ENCODE measurements at places on chromosomes 1 and 21.

DNA sequence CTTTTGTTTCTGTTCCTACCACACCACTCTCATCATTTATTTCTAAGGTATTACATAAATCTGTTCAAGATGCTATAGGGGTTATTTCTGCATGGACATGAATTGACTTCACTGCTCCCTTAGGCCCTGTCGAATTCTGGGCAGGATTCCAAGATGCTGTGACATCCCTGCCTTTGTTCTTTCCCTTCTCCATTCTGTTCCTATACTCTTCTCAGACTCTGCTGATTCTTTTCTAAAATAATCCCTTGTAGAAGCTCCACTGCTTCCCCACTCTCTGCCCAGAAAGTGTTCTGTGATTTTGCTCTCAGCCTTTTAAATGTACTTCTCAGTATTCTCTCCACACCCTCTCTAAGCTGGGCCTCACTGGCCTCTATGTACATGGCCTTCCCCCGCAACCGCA, 99.2 kb downstream of the PHTF1 start:
- DNase-seq: no peak

DNA sequence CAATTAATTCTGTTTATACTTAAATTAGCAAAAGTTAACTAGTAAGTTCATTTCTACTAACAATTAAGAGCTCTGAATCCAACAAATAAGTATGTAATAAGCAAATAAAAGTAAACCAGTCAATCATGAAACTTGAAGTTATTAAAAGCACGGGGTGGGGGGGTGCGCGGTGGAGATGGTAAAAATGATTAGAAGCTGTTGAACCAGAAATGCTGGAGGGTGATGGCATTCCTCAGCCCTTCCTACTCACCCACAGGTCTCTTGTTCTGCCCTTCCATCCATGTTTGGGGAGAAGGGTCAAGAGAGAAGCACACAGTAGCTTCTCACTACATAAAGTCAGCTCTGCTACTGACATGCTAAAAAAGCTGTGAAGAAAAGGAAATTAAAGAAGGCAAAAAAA, 63.5 kb downstream of the AKT3 start:
- no peak for DNase-seq

- DNase-seq: no peak
These were observed 72.7 kb downstream of the UBE4B start for GRCh38 chr1:10105484-10105883.

- DNase-seq: no peak
These were observed 7.4 kb downstream of the PAXBP1 start for GRCh38 chr21:32764186-32764585.

- DNase-seq: no peak
These were observed 120.1 kb upstream of the NR5A2 start for GRCh38 chr1:199907361-199907760.

DNA sequence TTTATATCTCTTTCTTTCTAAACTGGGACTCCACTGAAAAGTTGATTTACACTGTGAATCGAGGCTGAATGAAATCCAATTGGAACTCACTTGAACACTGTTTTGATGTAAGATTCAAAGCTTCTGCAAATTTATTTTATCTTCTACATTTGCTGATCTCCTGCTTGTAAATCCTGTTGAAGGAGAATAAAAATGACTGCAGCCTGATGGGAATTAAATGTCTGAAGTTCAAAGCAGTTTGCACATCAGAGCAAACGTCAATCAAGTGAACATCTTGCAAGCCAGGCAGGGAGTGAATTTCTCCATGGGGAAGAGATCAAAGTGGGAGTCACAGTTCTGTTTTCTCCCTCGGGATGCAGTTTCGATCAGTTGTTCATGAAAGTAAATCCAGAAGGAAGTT, 127.2 kb downstream of the CACHD1 start:
- no peak for DNase-seq

- no peak for DNase-seq
These were observed 335.8 kb upstream of the KAZN start for GRCh38 chr1:14262637-14263036.

GRCh38 chr1:100721526-100722207, 2.1 kb downstream of the VCAM1 start:
- DNase-seq: no peak

- no peak for DNase-seq
These were observed 125.7 kb upstream of the CXADR start for GRCh38 chr21:17387030-17387617.

GRCh38 chr21:39313571-39314142, at the start of gene BRWD1:
TSS of gene BRWD1 (minus strand) at chr21:39313632. CDS start at chr21:39313491, 141 bp downstream.
- DNase-seq: peak; percentile 61

- no peak for DNase-seq
These were observed 310.4 kb downstream of the RRAGC start for GRCh38 chr1:38549191-38549590.

DNA sequence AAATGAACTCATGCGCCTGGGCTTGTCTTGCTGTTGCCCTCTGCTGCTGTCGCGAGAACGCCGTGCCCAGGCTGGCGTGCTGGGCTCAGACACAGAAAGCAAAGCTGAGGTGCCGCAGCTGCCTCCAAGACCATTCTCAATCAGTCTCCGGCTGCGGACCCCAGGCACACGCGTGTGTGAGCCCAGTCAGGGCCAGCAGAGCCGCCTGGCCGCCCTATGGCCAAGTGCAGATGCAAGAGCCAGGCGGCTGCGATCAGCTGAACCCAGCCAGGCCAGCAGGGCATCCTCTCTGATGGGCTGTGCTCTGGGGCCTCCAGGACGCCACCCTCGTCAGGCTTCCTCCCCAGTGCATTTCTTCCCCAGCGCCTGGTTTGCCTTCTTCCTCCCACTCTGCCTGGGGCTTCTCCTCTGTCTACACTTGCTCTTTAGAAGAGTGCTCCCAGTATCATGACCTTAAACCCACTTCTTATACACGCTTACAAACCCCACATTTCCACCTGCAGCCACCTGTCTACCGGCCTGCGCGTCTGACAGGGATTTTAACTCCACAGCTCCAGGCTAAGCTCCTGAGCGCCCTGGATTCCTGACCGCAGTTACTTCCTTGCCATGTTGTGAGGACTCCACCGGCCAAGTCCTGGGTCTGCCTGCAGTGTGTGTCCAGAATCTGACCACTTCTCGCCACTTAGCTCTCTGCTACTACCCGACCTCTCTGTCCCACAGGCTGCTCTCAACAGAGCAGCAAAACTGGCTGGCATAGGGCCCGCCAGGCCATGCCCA, 21.7 kb upstream of the LRRC47 start:
- no peak for DNase-seq

DNA sequence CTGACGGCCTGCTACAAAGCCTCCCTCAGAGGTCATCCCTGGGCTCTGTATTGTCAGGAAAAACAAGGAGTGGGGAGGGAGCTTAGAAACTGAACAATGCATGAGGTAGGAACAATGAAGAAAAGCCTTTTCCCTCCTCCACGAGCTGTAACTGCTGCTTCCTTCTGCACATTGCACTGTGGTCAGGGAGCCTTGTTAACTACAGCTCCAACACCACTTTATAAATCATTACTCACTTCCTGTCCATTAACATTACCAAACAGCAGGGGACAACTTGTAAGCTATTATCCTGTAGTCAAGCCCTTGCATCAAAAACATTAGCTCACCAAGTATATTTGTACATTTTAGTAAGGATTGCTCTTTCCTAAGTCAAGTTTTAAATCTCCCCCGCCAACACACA, 336.0 kb upstream of the NR5A2 start:
- no peak for DNase-seq

- DNase-seq: no peak
These were observed 45.2 kb downstream of the LYST start for GRCh38 chr1:235821361-235821981.

DNA sequence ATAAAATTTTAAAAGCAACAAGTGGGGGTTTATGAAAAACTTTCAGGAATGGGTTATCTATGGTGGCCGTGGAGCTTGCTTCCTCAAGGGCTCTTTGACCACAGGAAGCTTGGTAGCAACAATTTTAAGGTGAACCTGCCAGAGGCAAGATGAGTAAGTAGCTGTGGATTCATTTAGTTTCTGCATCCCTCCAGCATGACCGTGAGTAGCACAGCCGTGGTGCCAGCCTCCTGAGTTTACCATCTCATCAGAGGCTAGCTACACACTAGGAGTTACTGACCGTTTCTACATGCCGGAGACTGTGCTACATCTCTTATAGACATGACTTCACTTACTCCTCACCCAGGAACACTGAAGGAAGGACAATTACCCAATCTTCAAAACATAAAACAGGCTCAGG, 30.1 kb upstream of the PLEKHG5 start:
- no peak for DNase-seq

DNA sequence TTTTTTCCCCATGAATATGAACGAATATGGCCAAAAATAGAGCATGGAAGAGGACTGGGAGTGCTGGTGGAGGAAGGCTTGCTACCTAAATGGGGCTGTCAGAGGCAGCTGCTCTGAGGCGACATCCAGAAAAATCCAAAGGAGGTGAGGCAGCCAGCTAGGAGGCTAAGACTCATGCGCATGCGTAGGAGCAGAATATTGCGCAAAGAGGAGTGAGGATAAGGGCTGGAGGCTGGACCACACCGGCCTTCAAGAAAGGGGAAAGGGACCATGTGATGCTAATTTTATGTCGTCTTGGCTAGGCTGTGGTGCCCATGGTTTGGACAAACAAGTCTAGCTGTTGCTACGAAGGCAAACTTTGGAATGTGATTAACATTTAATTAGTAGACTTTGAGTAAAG, 30.5 kb downstream of the HEYL start:
- no peak for DNase-seq

DNA sequence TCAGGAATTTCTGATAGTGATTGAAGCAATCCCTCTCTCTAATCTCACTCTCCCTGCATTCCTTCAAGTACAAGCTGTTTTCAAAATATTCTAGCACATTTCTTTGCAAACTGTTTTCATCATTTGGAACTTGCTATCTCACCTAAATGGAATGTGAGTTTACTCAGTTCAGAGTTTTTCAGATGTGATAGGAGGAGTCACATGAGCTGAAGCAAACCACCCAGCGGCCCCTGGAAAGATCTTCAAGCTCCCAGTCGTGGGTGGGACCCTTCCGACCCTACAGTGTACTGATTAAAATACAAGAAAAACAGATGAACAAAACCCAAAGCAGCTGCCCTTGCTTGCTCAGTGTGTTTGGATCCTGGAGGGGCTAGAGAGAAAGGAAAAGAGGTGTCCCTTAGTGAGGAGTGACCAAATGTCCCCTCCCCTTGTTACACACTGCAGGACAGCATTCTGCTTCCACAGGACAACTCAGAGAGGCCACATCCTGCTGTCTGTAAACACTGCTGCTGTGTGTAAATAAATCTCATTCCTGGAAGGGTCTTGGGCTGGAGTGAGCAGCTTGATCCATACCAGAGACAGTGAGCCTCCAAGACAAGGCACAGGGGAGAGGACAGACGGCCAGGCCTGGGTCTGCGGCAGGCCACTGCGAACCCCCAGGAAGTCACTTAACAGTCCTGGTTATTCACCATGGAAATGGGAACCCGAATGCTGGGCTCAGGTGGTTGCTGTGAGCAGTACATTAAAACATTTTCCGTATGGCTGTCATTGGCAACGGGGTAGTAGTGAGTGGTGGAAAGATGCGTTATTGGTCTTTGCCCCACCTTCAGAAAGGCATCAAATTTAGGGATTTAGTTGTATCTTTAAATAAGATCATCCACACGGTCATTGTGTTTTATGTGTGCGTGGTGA, 229.2 kb downstream of the RHOU start:
- no peak for DNase-seq

- no peak for DNase-seq
These were observed 6.3 kb downstream of the SLAMF1 start for GRCh38 chr1:160640359-160641123.

- no peak for DNase-seq
These were observed 312.4 kb downstream of the ASTN1 start for GRCh38 chr1:176852124-176852523.

- no peak for DNase-seq
These were observed at the start of gene NPR1 for GRCh38 chr1:153678519-153679336. TSS of gene NPR1 (plus strand) at chr1:153678688. CDS start at chr1:153679109, 421 bp downstream.

DNA sequence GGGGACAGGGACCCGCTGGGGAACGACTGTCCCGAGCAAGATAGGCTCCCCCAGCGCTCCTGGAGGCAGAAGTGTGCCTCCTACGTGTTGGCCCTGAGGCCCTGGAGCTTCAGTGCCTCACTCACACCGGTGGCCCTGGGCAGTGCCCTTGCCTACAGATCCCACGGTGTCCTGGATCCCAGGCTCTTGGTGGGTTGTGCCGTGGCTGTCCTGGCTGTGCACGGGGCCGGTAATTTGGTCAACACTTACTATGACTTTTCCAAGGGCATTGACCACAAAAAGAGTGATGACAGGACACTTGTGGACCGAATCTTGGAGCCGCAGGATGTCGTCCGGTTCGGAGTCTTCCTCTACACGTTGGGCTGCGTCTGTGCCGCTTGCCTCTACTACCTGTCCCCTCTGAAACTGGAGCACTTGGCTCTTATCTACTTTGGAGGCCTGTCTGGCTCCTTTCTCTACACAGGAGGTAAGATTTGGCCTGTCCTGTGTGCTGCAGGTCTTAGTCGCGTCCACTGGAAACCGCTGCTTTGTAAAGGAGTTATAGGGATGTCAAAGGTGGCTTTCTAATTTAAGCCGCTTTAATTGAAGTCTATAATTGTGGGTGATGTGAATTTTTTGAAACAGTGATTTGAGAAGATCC, 717 bp downstream of the UBIAD1 start:
- no peak for DNase-seq

DNA sequence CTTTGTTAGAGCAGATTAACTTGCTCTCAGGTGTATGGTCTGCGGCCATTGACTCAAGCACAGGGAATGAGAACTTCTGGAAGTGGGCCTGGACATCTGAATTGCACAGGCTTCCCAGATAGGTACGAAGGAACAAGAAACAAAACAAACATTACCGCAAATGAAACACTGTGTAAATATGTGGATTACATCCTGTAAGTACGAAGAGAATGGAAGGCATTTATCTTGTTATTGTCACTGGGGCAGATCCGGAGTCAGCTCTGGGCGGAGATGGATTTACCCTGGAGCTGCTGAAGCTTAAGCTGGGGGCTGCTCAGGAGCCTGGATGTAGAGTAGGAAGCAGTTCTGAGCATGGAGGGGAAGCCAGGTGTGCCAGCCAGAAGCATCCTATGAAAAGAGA, 6.8 kb downstream of the HES2 start:
- DNase-seq: no peak

- DNase-seq: no peak
These were observed 2.5 kb downstream of the RASAL2 start for GRCh38 chr1:178096421-178096820.

DNA sequence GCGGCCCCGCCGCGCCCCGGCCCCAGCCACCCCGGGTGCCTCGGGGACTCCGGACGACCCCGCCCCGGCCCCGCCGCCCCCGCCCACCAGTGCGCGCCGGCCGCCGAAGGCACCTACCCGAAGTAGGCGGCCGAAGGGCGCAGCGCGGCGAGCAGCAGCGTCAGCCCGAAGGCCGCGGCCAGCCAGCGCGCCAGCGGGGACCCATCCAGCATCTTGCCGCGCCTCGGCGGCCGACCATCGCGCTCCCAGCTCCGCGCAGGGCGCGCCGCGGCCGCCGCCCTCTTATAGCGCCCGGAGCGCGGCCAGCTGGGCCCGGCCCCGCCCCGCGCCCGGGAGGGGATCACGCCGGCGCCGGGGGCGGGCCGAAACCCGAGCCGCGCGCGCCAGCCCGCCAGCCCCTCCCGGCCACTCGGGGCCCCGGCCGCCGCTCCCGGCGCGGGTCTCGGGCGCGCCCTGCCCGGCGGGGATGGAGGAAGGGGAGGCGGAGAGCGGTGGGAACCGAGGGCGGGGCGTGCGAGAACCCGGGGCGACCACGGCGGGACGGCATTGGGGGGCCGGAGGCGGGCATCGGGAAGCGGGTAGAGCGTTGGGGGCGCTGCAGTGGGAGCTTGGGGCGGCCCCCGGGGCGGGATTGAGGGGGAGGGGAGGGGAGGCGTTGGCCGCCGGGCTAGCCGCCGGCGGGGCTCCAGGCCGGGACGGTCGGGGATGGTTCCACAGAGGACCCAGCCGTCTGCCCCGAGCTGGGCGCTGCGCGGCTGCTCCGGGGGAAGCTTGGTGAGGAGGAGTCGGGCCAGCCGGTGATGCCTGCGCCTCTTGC, at the start of gene WNT9A:
TSS of gene WNT9A (minus strand) at position 257 of the 817 bp plus-strand sequence. CDS start at position 212, 45 bp downstream.
- DNase-seq: no peak
